ENCODE measurements at places on chromosomes 5 and 9.
A peak's percentile ranks its signal among the peaks of the same experiment; 100 is the strongest.

DNA sequence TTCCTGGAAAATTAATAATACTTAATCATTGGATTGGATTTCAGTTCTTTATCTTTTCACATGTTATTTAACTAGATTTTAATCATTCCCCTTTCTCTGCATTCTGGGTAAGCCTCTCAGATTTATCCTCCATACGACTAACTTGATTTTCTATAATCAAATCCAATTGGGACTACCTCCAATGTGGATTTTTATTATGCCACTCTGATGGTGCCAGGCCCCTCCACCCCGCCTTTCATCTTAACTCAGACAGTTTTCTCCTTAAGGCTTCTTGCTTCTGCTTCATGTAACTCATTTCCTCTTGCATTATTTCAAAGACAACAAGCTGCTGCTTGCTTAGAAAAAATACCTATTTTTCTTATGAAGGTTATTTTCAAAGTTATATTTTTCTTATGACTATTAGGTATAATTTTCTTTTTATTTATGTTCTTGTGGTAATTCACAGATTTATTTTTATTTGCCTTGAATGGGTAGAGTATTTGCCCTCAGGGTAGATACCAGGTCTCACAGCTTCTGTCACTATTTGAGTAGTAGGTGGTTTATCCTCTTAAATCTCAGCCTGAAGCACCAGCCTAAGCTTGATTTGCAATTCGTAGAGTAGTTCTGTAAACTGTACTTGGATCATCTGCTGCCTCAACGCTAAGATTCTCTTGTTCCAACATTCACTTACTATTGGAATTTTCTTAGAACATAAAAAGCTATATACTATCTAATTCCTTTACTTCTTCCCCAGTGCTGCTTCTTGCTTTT, 659.0 kb upstream of the ARRDC3 start:
- no peak for DNase-seq
- H3K27me3 ChIP-seq, result no peaks in the 10 kb centered on the region
- H3K4me3 ChIP-seq, result no peak overlapping the region
- no peaks in the 10 kb centered on the region for H3K4me1 ChIP-seq
- no peak overlapping the region for H3K27ac ChIP-seq
- H3K36me3 ChIP-seq, result no peaks in the 10 kb centered on the region

DNA sequence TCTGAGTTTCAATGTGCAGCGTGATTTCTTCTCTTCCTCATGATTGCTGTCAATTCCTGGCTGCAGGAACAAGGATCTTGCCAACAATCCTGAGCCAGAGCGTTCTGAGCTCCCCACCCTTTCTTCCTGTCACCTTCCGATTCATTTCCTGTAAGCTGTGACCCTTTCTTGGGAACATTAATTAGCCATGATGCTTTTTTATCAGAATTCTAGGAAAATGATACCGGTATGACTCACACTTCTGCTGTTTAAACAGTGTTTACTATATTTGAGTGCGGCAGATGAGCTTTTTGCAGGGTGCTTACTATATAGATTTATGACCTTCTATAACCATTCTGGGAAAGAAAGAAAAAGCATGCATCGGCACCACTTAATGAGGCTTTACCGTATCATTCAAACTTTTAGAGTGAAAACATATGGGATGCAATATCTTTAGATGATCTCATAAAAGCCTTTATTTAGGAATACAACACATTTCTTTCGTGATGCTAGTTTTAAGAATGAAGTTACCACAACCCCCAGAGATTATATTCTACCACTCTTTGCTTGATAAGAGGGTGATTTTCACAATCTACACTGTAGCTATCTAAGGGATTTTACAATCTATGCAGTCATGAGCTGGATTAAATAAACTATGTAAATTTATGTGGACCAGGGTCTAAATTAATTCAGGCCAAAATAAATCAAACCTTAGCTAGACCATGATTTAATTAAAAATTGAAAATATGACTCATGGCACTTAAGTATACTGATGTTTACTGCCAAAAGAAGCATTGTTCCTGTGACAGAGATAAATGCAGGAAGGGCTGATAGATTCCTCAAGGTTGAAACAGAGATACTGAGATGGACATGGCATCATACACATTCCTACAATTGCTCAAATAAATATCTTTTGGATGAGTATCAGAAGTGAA, 38.0 kb upstream of the OSMR start:
- no peaks in the 10 kb centered on the region for H3K36me3 ChIP-seq
- no peaks in the 10 kb centered on the region for H3K27me3 ChIP-seq
- H3K27ac ChIP-seq, result no peak overlapping the region
- H3K4me1 ChIP-seq, result no peaks in the 10 kb centered on the region
- no peak for DNase-seq

GRCh38 chr9:72444435-72444834, 77.0 kb upstream of the TMC1 start:
- H3K36me3 ChIP-seq, result no peaks in the 10 kb centered on the region
- H3K27ac ChIP-seq, result peak overlapping the region; percentile 82
- no peak overlapping the region for H3K4me3 ChIP-seq
- peaks cover 42% of the 10 kb centered on the region for H3K4me1 ChIP-seq

DNA sequence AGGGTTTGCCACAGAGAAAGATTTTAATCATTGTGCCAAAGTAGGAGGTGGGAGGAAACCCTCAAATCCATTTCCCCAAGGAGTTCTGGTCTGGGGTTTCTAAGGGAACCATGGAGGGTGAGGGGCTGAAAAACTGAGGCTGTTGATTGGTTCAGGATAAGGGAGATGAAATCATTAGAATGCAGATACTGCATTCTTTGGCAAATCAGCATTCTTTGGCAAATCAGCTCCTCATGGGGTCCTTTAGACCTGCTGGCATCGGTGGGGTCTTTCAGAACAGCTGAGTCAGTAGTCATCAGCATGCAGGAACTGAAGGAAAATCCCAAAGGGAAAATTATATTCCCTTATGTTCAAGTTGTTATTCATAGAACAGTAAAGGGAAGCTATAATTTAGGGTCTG, 585.5 kb downstream of the ISL1 start:
- DNase-seq, result no peak
- no peak overlapping the region for H3K4me3 ChIP-seq
- H3K27ac ChIP-seq, result no peak overlapping the region
- no peaks in the 10 kb centered on the region for H3K4me1 ChIP-seq
- no peaks in the 10 kb centered on the region for H3K27me3 ChIP-seq

- DNase-seq, result no peak
- no peak overlapping the region for H3K4me3 ChIP-seq
- H3K27ac ChIP-seq, result no peak overlapping the region
Observed at GRCh38 chr9:15249042-15249818, 57.8 kb downstream of the TTC39B start.

DNA sequence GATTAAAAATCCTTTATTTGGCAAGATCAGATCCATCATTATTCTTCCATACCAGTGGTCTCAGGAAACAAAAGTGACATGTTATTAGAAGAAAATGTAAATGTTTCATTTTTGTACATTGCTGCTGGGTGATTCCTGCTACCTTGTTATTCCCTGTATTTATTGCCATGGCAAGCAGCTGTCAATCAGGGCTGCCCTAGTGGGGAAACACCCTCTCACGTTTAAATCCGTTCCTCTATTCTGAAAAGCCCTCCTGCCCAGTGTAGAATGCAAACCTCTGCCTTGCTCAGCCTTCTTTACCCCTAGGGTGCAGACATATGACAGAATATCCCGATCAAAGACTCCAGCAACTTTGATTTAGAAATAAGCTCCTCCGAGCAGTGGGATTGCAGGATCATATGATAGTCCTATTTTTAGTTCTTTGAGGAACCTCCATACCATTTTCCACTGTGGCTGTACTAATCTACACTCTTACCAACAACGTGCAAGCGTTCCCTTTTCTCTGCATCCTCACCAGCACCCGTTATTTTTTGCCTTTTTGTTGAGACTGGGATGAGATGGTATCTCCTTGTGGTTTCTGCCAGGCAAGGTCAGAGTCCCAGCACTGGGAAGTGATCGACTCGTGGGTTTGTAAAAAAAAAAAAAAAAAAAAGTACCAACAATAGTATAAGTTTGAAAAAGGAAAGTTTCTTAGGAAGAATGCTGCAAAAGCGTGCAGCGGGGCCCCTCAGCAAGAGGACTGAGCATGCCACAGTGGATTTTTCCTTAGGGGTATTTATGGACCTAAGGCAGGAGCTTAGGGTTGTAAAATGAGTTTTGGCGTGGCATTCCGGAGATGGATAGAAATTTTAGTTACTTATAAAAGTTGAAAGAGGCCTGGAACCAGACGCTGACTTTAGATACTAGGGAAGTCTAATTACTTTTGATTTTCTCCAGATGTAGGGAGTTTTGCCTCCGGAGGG, 66.7 kb downstream of the HRH2 start:
- no peak for DNase-seq
- H3K4me3 ChIP-seq, result no peak overlapping the region
- no peaks in the 10 kb centered on the region for H3K4me1 ChIP-seq
- no peaks in the 10 kb centered on the region for H3K36me3 ChIP-seq

- H3K27ac ChIP-seq, result 0 out of 2 replicates have a peak overlapping the region, but pooled peaks have one; percentile 14
- no peak for DNase-seq
- no peaks in the 10 kb centered on the region for H3K27me3 ChIP-seq
- peaks cover 24% of the 10 kb centered on the region for H3K4me1 ChIP-seq
Observed at GRCh38 chr9:131635892-131636291, 90.6 kb downstream of the PRRT1B start.

- peaks cover 23% of the 10 kb centered on the region for H3K36me3 ChIP-seq
- peaks cover 35% of the 10 kb centered on the region for H3K4me1 ChIP-seq
- DNase-seq, result peak; percentile 51
- H3K4me3 ChIP-seq, result no peak overlapping the region
Observed at GRCh38 chr9:71743217-71743705, 25.1 kb downstream of the CEMIP2 start.

DNA sequence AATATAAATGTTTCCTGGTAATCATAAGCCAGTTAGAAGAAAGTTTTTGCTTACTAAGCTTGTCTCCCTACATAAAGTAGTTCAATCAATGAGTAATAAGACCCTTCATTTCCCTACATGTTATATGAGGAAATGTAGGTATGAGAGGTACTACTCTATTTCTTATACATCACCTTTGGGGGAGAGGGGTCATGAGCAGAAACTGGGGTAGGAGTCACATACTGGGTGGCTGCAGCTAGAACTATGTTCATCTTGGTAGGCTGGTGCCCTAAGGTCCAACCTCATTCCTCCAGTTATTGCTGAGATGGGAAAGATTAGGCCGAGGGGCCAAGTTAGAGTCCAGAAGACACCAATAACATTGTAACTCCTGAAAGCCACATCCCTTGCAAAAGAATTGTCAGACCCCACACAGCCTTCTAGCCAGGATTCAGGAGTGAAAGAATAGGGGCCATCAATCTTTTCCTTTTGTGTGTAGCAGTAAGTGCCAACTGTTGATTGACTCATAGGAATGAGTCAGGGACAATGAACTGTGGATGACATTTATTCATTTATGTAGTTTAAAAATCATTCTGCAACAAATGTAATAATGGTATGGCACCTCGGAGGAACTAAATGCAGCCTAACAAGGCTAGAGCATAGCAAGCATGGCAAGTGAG, 21.6 kb upstream of the SREK1 start:
- no peak for DNase-seq
- H3K4me3 ChIP-seq, result no peak overlapping the region
- peaks cover 7% of the 10 kb centered on the region for H3K4me1 ChIP-seq
- no peaks in the 10 kb centered on the region for H3K36me3 ChIP-seq
- no peak overlapping the region for H3K27ac ChIP-seq
- no peaks in the 10 kb centered on the region for H3K27me3 ChIP-seq

DNA sequence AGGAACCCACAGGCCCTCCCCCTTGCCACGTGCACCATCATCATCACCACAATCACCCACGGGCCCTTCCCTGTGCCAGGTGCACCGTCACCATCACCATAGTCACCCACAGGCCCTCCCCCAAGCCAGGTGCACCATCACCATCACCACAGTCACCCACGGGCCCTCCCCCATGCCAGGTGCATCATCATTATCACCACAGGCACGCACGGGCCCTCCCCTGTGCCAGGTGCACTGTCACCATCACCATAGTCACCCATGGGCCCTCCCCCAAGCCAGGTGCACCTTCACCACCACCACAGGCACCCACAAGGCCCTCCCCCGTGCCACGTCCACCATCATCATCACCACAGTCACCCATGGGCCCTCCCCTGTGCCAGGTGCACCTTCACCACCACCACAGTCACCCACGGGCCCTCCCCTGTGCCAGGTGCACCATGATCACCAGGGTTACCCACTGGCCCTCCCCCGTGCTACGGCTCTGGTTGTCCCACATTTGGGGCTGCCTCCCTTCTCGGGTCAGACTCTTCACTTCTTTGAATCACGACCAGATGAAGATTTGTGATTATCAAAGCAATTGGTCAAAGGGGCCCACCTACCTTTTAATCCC, 69.1 kb upstream of the OLFM1 start:
- H3K4me3 ChIP-seq, result no peak overlapping the region
- H3K27me3 ChIP-seq, result peaks cover 99% of the 10 kb centered on the region
- DNase-seq, result no peak
- H3K4me1 ChIP-seq, result no peaks in the 10 kb centered on the region
- no peaks in the 10 kb centered on the region for H3K36me3 ChIP-seq
- no peak overlapping the region for H3K27ac ChIP-seq

DNA sequence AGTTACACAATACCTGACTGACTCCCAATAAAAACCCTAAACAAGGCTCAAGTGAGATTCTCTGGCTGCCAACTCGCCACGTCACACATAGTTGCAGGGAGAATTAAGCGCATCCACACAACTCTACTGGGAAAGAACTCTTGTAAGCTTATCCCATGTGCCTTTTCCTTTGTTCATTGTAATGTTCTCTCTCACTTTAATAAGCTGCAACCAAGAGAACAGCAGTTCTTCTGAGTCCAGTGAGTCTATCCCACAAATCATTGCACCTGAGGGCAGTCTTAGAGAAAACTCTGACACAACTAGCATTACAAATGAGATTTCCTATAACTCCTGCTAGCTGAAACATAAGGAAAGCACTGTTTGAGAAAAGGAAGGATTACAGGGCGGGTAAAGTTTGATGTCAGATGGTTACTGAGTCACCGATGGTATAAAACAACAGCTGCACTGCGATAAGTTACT, 27.4 kb downstream of the CENPK start:
- H3K27ac ChIP-seq, result no peak overlapping the region
- H3K4me1 ChIP-seq, result no peaks in the 10 kb centered on the region
- DNase-seq, result no peak
- H3K4me3 ChIP-seq, result no peak overlapping the region

All from PC-9 (cell line).